ENCODE measurements at places on chromosomes 1 and 21.

GRCh38 chr1:223423641-223424233 lies 30.5 kb downstream of the CCDC185 start:
- DNase-seq: no peak

GRCh38 chr1:197715806-197716205 lies 59.5 kb downstream of the DENND1B start:
- no peak for DNase-seq

DNA sequence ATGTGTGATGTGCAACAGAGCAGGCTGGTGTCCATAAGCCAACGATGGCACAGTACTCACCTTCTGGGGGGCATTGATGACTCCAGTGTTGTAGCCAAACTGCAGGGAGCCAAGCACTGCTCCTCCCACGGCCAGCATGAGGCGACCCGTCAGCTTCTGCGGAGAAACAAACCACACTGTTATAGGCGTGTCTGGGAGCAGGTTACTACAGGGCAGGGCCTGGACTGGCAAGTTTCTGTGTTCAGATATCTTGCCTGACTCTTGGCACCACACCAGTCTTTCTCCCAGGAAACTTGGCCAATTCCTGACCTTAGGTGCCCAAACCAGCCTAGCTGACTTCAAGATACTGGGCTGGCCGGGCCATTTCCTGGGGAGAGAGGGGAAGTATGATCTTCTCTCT lies 15.5 kb downstream of the SLC2A1 start:
- DNase-seq: no peak

DNA sequence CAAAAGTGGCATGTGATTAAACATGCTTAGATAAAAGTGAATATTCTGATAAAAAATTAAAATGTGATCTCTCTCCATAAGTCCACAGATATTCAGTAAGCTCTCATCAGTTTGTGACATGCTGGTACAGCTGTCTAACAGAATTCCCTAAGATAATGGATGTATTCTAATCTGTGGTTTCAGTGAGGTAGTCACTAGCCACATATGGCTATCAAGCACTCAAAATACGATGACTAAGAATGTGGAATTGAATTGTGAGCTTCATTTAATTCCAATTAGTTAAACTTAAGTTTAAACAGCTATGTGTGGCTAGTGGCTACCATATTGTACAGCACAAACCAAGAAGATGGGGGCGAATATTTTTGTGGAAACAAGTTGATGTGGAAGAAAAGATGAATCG lies 4.1 kb upstream of the REG4 start:
- no peak for DNase-seq

DNA sequence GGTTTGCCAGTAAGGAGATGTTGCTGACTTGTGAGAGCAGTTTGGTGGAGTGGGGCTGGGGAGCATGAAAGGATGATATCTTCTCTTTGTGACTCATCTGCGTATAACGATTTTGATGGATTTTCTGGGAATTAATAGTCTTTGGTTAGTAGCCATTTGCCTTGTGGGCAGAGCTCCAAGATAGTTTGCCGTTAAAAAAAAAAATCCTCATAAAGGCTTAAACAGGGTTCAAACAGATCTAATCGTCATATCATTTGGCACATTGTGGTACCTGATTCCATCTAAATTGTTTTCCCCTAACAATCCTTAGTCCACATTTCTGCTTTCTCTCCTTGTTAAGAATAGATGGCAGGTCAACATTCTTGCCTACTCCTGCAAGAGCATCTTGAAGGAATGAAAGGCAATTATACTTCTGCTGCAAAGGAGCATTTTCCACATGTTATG lies 168.0 kb downstream of the PPP1R12B start:
- DNase-seq: no peak

GRCh38 chr1:235199441-235199840 lies 38.4 kb upstream of the RBM34 start:
- no peak for DNase-seq

DNA sequence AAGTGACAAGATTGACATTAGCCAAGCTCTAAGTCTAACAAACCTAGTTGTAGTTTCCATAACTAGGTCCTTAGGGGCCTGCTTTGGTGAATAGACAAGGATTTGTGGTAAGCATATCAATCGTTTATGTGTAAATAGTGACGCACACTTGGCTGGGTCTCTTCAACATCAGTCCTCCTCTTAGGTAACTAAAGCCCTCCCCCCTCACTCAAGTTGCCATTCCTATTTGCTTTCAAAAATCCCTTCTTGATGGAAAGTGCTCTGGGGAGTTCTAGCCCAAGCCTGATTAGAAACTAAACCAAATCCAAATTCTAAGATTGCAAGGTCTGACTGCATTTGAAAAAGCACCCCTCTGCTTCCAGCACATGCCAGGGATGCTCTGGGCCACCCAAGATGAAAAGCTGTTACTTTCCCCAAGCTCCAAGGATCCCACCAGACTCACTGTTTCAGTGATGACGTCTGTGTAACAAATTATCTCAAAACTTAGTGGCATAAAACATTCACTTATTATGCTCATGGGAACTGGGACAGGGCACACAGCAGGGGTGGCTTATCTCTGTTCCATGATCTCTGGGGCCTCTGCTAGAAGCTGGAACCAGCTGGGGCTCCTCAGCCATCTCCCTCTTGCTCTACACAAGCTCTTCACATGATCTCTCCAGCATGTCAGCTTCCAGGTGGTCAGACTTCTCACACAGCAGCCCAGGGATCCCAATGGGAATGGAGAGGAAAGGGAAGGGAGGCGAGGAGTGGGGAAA lies 74.1 kb downstream of the RRAGC start:
- no peak for DNase-seq

DNA sequence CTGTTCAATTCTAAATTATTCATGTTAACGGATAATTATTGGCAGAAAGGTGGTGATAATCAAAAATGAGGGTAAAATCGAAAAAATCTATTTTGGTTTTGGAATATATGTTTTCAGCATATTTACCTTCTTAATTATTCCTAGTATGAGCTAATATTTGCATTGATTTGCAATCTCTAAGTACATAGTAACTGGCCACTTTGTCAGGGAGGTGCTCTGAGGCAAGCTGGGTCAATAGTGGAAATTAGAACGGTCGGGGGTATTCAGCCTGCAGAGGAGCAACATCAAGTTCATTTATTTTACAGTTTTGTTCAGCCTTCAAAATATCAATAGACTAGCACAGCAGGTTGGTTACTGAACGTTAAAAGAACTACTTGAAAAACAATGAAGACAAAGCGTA lies 1.8 kb downstream of the OTUD7B start:
- no peak for DNase-seq

DNA sequence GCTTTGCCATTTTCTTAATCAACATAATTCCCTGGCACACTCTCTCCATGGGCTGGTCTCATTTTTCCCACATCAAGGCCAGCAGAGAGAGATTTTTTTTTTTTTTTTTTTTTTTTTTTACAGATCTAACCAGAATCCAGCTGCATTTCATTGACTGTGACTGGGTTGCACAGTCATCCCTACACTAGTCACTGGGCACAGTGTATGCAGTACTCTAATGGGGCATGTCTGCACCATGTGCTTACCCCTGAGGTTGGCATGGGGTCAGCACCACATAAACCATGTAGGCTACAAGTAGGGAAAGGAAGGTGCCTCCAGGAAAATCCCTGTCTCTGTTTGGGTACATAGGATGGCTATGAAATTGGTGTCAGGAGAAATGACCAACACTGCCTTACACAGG lies 64.1 kb upstream of the LRP8 start:
- DNase-seq: no peak

DNA sequence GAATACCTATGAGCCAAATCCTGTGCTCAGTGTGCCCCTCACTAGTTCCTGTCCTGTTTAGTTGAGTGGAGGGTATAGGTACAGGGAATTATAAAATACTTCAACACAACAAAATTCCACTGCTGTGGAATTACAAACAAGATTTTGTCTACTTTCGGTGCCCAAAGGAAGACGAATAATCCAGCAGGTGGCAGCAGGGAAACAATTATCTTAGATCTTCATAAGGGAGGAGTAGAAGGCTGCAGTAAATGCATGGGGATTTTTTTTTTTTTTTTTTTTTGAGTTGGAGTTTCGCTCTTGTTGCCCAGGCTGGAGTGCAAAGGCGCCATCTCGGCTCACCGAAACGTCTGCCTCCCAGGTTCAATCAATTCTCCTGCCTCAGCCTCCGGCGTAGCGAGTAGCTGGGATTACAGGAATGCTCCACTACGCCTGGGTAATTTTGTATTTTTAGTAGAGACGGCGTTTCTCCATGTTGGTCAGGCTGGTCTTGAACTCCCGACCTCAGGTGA lies 2.0 kb upstream of the PIP5K1A start:
- DNase-seq: peak; percentile 62

DNA sequence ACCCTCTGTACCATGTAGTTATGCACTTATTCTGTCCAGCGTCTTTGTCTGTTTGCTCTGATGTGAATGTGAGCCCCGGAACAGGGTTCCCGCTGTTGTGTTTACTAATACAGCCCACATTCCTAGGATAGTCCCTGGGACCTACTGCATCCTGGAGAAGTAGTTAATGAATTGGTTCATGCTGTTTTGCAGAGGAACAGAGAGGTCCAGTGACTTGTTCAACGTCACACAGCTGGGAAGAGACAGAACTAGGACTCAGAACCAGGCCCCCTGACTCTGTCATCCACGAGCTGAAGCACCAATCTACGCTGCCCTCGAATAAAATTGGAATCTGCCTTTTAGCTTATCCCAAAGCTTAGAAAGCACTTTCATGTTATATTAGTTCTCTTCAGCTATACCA lies 784 bp downstream of the AGT start:
- no peak for DNase-seq

DNA sequence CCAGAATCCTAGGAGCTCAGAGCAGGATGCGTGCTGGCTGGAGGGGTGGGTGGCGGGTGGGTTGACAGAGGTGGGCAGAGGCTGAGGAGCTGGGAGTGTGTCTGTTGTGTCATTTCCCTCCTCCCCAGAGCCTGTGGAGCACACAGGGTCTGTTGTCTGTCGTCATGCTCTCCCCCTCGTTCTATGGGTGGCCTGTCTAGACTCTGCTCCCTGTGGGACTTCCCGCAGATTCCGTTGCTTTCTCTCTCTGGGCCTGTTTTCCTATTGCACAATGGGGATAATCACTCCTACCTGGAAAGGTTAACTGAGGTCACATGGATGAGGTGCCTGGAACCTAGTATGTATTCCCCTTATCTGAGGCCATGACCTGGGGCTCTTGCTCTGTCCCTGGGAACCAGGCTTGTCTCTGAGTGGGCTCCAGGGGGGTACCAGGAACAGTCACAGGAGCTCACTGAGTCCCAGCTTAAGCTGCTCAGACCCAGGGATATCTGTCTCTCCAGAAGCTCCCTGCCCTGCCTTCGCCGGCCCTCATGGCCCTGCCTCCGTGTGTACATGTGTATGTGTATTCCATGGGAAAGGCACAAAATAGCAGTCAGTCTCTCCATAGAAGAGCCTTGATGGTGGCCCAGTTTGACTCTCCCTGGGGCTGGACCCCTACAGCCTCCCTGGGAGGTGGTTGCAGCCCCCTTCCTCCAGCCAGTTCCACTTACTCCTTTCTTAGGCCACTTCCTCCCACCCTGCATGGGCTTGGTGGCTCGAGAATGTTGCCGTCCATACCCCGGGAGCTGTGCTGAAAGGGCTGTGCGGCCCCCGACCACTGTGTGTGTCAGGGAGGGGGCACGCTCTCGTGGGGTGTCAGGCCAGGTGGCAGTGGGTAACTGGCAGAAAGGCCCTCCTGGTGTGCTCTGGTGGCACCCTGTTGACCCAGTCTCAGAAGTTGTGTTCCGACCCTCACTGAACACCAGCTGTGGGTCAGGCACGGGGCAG lies 17.9 kb downstream of the PTPRF start:
- no peak for DNase-seq

GRCh38 chr1:1907098-1907736 lies 7.8 kb upstream of the CALML6 start:
- peak; percentile 9 for DNase-seq

DNA sequence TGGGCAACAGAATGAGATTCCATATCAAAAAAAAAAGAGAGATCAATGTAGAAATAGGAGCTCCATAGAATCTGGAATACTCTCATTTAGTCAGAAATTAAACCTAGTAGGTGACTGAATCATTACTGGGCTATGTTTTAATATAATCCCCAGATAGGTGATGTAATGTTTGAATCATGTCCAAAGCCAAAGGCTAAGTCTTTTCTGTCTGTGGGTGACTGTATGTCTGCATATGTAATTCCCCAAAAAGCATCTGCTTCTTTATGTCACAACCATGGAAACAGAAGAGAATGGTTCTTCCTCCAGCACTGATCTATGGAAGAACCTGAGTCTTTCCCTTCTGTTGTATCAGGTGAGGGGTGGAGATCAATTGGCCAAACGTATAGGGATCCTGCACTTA lies 5.8 kb downstream of the LAMC2 start:
- no peak for DNase-seq

DNA sequence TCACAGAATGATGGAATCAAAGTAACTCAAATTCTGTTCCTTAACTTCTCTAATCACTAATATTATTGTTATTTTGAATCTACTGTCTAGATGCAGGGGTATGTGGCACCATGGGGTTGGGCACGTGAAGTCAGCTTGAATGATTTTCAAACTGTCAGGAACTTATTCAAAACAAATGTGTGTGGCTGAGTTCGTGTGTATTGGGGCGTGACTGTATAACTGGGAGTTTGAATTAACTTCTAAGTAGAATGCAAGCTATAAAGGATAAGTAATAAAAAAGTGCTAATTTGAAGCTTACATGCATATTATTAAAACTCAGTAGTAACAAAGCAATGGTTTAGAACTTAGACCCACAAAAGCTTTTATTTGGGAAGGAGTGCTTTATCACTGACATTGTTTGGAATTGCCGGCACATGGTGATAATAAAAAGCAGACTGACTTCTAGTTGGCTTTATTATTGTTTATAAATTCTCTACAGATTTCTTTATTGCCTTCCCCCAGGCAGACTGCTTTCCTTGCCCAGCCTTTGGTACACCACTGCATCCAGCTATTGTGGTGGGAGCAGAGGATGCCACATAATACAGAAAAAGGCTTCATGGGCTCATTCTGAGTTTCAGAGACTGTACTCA lies 84.3 kb downstream of the TENT5C start:
- DNase-seq: no peak

- no peak for DNase-seq
Observed at GRCh38 chr1:113675302-113675701, 84.0 kb downstream of the PHTF1 start.

- DNase-seq: no peak
Observed at GRCh38 chr1:197985351-197985750, 68.2 kb downstream of the LHX9 start.

GRCh38 chr1:14610761-14611160 lies 12.3 kb downstream of the KAZN start:
- no peak for DNase-seq

GRCh38 chr1:232923739-232924386 lies 26.5 kb upstream of the NTPCR start:
- DNase-seq: no peak

DNA sequence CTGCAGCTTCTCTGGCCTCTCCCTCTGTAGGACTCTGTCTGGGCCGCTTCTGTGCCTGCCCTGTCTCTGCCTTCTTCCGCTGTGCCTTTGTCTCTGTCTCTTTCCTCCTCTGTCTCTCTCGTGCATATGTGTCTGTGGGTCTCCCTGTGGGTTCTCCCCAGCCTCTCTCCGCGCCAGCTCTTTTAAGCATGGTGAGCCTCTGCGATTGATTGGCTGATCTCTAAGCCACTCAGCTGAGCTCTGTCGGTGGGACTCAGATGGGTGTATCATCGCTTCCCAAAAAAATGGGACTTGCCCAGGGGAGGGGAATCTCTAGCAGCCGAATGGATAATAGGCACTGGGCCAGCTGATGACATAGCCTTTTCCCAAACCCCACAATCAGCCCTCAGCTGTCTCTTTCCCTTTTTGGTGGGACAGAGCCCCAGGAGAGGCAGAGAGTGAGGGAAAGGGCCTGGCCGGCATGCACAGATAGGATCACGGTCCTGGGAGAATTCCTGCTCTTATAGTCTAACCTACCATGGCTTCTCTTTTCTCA lies at the start of gene ADAMTS4:
Gene ADAMTS4 (minus strand): TSS at position 158 of the 535 bp plus-strand sequence. CDS start 427 bp downstream, outside the sequence.
- no peak for DNase-seq

GRCh38 chr1:241627453-241628259 lies 12.5 kb downstream of the CHML start:
- DNase-seq: peak; percentile 66
